ENCODE measurements at places on chromosomes 2 and 18.
A peak's percentile ranks its signal among the peaks of the same experiment; 100 is the strongest.

GRCh38 chr2:166375195-166375735 lies 479 bp downstream of the SCN9A start:
- DNase-seq = no peak

DNA sequence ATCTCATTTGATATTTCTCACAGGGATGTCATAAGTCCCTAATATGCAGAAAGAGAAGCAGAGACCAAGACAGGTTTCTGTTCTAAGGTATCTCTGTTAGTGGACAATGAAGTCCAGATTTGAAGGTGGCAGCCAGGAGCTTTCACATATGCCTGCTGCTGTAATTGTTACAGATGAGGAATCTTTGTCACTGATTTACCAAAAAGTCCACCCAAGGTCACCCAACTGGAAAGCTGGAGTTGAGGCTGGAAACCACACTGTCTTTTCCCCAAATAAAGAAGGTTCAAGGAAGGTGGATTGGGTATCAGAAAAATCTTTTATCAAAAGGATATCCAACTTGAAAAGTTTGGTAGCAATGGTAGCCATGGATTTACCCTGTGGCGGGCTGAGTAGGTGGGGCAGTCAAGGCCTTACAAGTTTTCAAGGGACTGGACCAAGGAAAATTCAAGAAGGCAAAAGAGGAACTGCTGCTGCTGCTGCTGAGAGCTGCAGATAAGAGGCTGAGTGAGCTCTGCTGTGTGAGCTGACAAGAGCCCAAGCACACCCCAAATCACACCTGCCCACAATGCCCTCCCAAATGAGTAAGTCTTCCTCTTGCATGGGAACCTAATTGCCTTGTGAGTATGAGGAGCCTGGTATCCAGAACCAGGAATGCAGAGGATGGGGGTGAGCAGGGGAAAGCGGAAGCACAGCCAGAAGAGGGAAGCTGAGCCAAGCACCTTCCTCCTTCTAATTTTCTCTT lies 241.2 kb downstream of the ANAPC1 start:
- no peak for DNase-seq

- DNase-seq = no peak
Measured at GRCh38 chr2:113227698-113228097, 51.0 kb downstream of the PAX8 start.

GRCh38 chr2:182779323-182779722 lies 63.3 kb downstream of the DNAJC10 start:
- no peak for DNase-seq

- no peak for DNase-seq
Measured at GRCh38 chr2:117943013-117943672, 70.7 kb downstream of the CCDC93 start.

- no peak for DNase-seq
Measured at GRCh38 chr2:143000599-143000998, 123.1 kb downstream of the KYNU start.

GRCh38 chr2:218832081-218832480 lies 478 bp upstream of the PRKAG3 start:
- DNase-seq = no peak

GRCh38 chr2:183035954-183036669 lies 2.1 kb downstream of the NCKAP1 start:
- DNase-seq = no peak

- DNase-seq = no peak
Measured at GRCh38 chr18:12580630-12581342, 77.1 kb downstream of the SPIRE1 start.

- DNase-seq = no peak
Measured at GRCh38 chr18:49731860-49732311, 81.4 kb downstream of the ACAA2 start.

DNA sequence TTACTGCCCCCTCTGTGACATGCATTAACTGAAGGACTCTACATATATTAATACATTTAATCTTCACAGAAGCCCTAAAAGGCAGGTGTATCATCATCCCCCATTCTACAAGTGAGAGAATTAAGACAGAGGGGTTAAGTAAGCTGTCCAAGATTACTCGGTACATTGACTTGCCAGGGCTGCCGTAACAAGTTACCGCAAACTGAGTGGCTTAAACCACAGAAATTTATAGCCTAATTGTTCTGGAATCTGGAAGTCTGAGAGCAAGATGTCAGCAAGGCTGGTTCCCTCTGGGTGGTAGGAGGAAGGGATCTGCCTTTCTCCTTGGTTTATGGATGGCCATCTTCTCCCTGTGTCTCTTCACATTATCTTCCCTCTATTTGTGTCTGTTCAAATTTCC lies 605.5 kb downstream of the EPHA4 start:
- no peak for DNase-seq

DNA sequence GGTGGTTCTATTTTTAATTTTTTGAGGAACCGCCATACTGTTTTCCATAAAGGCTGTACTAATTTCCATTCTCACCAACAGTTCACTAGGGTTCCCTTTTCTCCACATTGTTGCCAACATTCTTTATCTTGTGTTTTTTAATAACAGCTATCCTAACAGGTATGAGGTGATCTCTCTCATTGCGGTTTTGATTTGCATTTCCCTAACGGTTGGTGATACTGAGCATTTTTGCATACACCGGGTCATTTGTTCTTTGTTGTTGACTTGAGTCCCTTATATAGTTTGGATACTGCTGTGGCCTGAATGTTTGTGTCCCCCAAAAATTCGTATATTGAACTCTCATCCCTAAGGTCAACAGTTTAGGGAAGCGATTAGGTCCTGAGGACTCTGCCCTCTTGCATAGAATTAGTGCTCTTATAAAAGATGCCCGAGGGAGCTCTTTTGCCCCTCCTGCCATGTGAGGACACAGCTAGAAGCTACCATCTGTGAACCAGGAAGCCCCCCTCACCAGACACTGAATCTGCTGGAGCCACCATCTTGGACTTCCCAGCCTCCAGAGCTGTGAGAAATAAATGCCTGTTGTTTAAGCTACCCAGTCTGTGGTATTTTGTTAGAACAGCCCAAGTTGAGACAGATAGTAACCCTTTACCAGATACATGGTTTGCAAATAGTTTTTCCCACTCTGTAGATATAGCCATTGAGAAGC lies 4.7 kb downstream of the IMP4 start:
- DNase-seq = no peak

DNA sequence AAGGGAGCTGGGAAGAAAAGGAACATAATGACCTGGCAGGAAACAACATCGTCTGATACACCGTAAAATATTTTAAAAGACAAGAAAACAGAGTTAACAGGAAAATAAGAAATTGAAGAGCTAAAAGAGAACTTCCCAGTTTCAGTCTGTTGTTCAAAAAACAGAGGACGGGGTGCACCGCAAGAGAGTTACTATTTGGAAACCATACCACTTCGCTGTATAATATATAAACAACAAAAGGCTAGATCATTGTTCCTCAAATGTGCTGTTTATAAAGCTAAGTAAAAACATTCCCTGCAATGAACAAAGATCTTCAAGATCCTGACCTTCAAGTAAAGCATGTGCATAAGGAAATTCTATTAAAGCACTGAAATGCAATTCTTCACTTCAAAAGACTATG lies 2.1 kb downstream of the PPP3R1 start:
- DNase-seq = no peak

DNA sequence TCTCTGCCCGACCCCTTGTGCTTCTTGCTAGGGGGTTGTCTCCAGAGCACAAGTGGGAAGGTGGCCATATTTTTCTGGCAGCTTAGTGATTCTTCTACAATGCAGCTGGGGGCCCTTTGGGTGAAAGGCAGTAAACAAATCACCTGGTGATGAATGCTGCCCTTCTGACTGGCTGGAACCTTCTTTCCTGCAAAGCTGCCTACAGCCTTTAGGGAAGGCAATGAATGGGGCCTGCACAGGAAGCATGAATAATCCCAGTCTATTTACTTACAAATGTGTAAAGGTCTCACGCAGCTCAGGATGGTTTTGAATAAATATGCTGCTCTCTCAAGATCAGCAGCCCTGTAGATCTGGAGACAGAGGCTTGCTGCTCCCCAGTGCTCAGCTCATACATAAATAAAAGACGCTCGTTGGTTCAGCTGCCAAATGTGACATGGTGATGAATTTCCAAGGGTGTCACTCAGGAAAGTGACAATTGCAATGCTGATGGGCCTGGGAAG lies 289.2 kb downstream of the TDRD15 start:
- no peak for DNase-seq

GRCh38 chr18:59696311-59697235 lies 650 bp downstream of the CCBE1 start:
- DNase-seq = peak; percentile 48
